Right lung (tissue), 10 donors: ENCODE measurements at places on chromosomes 1 and 21. TPM values are rescaled to one million over a fixed set of nuclear protein-coding genes. Genes with fewer than 3 reads are reported as not detected.

Gene SEMA6C
- polyA plus RNA-seq = 27.0 TPM

Gene TNFAIP8L2
- polyA plus RNA-seq = 2.4 TPM

Gene CD5L
- polyA plus RNA-seq = not detected

Gene GJA5
- polyA plus RNA-seq = 87.5 TPM

- no peak for DNase-seq
Observed at GRCh38 chr1:226064816-226065248, 2.3 kb downstream of the H3-3A start.

DNA sequence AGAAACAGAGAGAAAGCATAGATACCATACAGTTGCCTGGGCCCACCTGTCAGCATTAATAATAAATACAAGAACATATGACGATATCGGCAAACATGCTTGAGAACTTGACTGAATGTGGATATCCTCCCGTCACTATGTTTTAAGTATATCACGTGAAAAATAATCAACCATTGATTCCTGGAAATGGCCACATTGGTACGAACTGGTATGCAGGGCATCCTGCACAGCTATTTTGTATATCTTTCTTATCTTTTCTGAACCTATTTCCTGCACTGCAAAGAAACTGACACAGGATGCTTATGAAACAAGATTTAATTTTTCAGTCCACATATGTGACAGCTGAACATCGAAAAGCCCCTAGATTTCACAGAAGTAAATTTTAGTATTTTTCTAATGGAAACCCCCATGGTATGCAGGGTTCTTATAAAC, 22.8 kb upstream of the RGS1 start:
- DNase-seq = no peak

GRCh38 chr1:40382108-40382460, 8.6 kb downstream of the SMAP2 start:
- no peak for DNase-seq

DNA sequence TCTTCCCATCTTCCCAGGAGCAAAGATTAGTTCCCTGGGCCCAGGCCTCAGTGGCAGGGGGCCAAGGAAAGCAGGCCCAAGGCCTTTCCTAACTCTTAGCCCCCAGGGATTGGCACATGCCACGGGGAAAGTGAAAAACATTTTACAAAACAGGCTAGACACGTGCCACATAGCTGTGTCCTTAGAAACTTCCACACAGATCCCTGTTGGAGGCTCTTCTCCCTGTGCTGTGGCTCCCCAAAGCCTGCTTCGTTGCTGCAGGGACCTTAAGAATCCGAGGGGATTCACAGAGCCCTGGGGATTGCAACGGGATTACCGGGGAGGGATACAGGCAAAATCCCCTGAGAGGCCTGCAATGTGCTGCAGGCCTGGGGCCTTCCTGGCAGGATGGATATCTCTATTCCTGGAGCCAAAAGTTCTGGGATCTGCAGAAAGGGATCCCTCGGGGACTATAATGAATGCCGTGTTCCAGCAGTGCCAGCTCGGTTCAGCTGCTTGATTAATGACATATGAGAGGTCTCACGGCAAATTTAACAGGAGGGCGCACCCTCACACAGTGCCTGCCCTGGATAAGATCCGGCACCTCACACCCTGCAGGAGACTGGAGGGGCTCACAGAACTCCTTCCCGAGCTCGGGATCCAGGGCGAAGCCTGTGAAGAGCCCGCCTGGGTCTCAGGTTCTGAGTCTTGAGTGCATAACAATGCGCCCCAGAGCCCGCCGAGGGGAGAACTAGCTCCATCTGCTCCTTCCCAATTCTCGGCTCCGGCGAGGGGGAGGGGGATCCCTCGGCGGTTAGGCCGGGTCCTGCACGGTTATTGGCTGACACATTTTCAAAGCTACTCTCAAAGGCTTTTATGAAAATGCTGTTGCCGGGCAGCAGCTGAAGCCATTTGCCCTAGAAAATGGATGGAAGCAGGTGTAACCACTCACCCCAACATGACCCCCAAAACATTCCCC, 15.3 kb upstream of the RGS8 start:
- no peak for DNase-seq

GRCh38 chr1:235648407-235648907, 1.1 kb downstream of the GNG4 start:
- peak; percentile 14 for DNase-seq

DNA sequence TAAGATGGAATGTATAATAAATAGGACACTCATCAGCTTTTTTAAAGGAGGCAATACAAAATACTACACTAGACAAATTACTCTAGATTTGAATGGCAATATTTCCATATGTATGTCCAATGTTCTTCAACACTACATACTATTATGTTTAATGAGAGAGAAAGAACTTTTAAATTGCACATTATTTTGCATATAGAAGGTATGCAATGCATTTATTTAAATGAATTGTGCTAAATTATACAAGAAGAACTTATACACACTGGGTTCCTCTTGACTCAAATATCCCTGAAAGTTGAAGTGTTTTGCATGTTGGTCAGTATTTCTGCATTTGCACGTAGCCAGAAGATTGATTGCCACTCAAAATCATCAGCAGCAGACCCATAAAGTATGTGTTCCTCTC, 839.6 kb downstream of the ADGRL2 start:
- no peak for DNase-seq

- DNase-seq = no peak
Observed at GRCh38 chr1:52585474-52585873, 16.7 kb upstream of the GPX7 start.

DNA sequence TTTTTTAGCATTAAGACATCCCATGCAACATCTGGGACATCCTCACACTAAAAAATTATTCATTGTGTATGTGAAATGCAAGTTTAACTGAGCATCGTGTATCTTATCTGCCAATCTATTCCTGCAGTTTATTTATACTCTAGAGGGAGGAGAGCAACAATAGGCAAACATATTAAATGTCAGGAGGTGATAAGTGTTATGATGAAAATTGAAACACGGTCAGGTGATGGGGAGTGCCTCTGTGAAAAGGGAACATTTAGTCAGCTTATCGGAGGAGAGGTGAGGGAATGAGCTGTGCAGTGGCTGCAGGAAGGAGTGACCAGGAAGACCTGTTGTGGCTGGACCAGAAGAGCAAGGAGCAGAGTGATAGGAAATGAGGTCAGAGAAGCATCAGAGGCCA, 775 bp upstream of the EFCAB14 start:
- no peak for DNase-seq

GRCh38 chr1:63847308-63847910, 73.6 kb downstream of the ROR1 start:
- no peak for DNase-seq

- no peak for DNase-seq
Observed at GRCh38 chr1:2355373-2356261, 35.7 kb downstream of the MORN1 start.

GRCh38 chr1:214402613-214403083, 121.7 kb downstream of the SMYD2 start:
- DNase-seq = no peak
